ENCODE measurements at places on chromosomes 3 and 15.

GRCh38 chr3:168037020-168037419 is 58.7 kb downstream of the GOLIM4 start:
- no peak for DNase-seq

- DNase-seq, result no peak
Observed at GRCh38 chr15:97861529-97862260, 98.8 kb upstream of the ARRDC4 start.

DNA sequence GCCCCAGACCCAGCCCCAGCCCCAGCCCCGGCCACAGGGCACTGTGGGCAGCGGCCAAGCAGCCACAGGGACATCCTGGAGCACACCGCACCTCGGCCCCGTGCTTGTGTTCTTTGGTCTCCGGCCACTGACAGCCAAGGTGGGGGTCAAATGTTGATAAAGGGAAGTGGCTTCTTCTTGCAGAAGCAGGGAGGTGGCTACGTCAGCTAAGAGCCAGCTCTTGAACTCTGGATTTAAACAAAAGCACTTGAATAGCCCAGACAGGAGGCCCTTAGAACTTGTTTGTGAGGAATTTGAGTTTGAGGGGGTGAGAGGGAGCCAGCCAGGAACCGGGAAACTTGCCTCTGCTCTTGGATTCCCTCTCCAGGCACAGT is 135.8 kb upstream of the ABHD17C start:
- no peak for DNase-seq

- DNase-seq, result no peak
Observed at GRCh38 chr3:171765511-171765887, 44.8 kb downstream of the PLD1 start.

GRCh38 chr15:82950295-82950694 is 2.2 kb downstream of the HOMER2 start:
- DNase-seq, result no peak

GRCh38 chr3:55870594-55870993 is 383.5 kb upstream of the WNT5A start:
- DNase-seq, result no peak

Measured in inflammatory macrophage treated with lipopolysaccharide for 1 hour (primary cell).